ENCODE measurements at places on chromosomes 3 and 15.

DNA sequence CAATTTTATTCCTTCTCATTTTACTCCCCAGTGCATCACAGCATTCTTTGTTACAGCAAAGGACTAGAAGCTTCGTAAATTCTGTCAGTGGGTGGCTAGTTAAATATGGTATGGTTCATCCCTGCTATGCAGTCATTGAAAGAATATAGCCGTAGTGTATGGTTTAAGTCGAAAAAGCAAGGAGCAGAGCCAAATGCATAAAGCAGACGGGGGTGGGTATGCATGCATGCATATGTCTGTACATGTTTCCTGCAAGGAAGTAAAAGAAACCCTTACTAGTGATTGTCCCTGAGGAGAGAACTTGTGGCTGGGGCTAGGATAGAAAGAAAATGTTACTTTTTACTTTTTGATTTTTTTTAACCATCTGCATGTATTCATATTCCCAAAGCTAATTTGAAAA, 19.9 kb downstream of the RBP2 start:
- no peak for DNase-seq

- DNase-seq: no peak
Observed at GRCh38 chr3:96294143-96294542, 520.3 kb upstream of the EPHA6 start.

DNA sequence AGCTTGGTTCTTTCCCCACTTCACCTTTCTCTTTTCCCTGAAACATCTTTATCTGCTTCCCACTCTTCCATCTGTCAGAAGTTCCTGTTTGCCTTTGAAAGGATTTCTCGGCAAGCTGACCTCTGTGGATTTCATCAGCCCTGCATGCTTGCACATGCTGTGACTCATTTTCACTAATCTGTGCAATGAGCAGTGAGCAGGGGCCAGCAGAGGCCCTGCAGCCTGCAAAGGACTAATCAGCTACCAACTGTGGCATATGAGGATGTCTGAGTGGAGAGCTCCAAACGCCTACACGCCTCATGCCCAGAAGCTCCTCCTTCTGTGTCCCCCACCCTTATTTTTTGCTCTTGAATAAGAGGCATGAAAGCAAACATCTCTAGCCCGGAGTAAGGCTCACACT, 333.0 kb upstream of the SEMA6D start:
- no peak for DNase-seq

GRCh38 chr3:184016811-184017671, 643 bp downstream of the ABCC5 start:
- no peak for DNase-seq

GRCh38 chr3:9743548-9743947, 6.2 kb upstream of the OGG1 start:
- DNase-seq: no peak
